Thymus (tissue), 14 donors: ENCODE measurements at places on chromosomes 16 and 17.

DNA sequence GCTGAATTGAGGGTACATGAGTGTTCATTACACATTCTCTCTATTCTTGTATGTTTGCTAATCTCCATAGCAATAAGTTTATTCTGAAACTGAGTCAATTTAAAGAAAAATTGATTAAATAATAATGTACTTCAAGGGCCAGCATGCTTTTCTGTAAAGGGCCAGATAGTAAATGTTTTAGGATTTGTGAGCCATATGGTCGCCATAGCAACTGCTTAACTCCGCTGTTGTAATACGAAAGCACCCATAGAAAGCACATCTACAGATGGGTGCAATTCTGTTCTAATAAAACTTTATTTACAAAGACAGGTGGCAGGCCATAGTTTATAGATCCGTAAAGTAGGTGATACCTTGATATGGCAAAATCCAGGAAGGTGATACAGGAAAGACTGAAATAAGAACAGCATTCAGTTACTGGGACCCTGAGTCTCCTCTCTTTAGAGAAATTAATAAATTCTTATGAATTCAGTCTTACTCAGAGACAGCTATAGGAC, 36.6 kb downstream of the GRIN2A start:
- no peak for DNase-seq

DNA sequence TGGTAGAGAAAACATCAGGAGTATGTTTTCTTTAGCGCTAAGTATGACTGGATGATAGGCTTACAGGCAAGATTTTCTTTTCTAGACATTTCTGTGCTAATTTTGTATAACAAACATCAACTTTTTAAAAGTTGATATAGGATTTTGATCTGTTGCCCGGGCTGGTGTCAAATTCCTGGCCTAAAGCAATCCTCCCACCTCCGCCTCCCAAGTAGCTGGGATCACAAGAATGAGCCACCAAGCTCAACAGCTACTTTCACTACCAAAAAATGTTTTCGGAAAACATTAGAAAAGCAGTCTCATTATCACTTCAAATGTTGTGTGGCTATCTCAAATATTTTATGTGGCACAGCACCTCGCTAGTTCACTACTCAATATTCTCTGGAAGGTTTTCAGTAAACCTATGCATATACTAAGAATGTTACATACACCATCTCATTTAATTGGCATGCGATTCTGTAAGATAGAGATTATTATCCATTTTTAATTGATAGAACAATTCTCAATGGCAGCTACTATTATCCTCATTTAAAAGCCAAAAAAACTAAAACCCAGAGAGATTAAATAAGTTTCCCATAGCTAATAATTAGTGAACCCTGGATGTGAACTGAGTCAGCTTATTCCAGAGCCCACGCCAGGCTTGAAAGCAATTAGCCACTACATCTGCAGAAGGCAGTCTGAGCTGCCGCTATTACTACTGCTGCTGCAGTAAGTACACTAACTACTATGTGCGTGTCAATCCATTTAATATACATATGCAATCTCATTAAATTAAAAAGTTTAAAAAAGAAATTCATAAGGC, 41.7 kb downstream of the CREBBP start:
- no peak for DNase-seq

DNA sequence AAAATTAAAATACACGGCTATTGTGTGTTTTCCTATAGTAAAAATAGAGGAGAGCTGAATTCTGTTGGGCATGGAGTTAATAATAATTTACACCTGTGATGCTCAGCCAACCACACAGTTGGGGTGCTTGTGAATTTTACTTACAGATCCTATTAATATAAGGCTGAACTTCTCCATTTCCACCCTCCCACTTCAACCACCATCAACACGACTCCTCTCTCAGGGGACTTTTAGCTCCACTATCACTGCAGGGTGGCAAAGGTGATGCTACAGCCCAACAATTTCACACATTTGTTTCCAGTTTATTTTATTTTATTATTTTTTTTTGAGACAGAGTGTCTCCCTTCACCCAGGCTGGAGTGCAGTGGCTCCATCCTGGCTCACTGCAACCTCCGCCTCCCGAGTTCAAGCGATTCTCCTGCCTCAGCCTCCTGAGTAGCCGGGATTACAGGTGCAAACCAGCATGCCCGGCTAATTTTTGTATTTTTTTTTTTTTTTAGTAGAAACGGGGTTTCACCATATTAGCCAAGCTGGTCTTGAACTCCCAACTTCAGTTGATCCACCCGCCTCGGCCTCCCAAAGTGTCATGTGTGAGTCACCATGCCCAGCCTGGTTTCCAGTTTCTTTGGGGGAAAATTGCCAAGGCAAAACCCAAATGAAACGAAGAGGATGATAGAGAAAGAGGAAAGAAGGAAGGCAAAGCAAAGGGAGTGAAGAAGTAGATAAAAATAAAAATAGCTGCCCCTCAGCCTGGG, 57.9 kb downstream of the GNA13 start:
- no peak for DNase-seq

- DNase-seq, result no peak
Measured at GRCh38 chr17:9948928-9949327, 43.9 kb upstream of the RCVRN start.

- DNase-seq, result no peak
Measured at GRCh38 chr17:17884391-17885357, 47.9 kb upstream of the SREBF1 start.

DNA sequence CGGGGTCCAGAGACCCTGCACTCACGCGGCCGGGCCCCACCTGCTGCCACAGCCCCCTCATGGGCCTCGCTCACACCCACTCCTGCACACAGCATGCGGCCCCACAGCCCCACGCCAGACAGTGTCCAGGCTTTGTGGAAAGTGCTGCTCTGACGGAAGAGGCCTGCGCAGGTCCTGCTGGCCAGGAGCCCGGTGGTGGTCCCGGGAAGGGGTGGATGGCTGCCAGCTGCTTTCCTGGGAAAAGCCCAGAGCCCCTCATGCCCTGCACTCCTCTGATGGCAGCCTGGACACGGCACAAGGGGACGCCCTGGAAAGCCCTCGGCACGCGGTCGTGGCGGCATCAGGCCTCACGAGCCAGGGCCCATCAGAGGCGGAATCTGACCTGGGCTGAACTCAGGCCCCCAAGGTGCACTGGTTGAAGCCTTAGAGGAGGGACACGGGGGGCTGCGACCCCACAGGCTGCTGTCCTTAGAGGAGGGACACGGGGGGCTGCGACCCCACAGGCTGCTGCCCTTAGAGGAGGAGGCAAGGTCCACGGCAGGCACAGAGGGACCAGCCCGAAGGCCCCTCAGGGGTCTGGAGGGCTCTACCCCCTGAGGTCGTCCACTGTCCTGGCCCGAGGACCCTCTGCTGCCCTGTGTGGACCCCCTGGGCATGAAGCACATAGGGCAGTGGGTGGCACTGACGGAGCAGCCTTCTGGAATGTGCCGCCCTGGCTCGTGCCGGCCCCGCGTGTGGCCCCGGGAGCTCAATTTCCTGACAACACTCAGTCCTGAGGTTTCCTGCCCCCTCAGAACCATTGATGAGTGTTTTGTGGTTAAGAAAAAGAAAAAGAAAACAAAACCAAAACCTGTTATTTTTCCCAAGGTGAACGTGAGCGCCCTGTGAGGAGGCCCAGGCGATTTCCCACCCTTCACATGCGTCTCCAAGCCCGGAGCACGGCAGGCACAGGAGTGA, 22.1 kb downstream of the SOX8 start:
- no peak for DNase-seq

GRCh38 chr16:694187-694862, 4.1 kb upstream of the WDR24 start:
- no peak for DNase-seq

DNA sequence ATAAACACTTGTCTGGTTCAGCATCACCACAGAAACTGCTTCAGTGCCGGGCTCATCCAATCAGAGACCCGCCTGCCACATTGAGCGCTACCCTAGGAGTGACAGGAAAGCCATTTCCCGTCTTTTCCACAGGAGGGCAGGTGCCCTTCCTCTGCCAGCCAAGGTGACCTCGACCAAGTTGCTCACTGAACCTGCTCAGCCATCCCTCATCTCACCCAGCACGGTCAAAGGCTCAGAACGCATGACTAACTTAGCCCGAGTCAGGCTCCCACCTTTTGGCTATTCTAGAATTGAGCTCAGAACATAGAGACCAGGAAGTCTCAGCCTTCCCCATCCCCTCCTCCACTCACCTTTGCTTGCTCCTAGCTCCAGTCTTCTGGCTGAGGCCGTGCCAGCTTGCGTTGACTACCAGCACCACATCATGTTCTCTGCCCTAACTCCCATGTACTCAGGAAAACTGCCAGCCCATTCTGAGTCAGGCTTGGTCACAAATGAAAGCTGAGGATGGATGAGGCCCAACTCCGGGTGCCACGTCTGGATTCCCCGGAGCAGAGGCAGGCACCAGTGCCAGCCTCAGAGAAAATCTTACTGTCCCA, 15.6 kb downstream of the MRPS23 start:
- no peak for DNase-seq

GRCh38 chr17:16005636-16006035, 6.0 kb downstream of the TTC19 start:
- no peak for DNase-seq

DNA sequence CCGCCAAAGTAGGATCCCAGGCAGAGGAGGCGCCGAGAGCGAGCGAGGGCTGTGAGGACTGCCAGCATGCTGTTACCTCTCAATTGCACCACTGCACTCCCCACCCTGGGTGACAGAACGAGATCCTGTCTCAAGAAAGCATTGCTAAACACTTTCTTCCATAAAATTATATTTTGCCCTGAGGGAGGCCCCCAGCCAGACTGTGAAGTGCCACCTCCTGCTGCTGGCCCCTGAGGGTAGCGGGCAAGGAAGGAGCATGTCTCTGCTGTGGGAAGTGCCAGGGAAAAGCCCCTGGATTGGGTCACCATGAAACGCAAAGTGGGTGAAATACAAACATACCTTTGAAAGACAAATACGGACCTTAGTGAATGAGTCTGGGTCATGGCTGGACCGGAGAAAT, 78.0 kb upstream of the AMZ2 start:
- DNase-seq, result no peak

DNA sequence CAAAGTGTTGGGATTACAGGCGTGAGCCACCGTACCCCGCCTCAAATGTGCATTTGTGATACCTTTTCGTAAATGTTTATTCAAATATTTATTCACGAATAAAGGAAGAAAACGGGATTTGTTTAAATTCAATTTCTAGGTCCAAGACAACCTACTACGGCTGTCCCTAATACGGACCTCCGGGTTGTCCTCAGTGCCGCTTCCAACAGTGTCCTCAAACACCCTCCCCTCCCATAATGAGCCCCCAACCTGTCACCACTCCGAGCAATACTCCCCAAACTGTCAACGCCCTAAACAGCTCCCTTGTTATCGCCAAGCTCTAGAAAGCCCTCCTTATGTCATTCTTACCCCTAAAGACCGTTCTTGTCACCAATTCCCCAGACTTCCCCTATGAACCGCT, 539 bp upstream of the GABARAPL2 start:
- DNase-seq, result no peak

DNA sequence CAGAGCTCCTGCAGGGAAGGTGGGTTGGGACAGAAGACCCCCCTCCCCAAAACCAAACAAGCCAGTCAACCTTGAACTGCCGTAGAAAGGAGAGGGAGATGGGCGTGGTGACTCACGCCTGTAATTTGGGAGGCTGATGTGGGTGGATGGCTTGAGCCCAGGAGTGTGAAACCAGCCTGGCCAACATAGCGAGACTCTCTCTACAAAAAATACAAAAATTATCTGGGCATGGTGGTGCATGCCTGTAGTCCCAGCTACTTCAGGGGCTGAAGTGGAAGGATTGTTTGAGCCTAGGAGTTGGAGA, 42.1 kb downstream of the NT5M start:
- DNase-seq, result no peak

- DNase-seq, result no peak
Measured at GRCh38 chr16:17331991-17332390, 138.8 kb downstream of the XYLT1 start.
